ENCODE measurements at places on chromosomes 4 and X. TPM values are rescaled to one million over a fixed set of nuclear protein-coding genes. Genes with fewer than 3 reads are reported as not detected.

DNA sequence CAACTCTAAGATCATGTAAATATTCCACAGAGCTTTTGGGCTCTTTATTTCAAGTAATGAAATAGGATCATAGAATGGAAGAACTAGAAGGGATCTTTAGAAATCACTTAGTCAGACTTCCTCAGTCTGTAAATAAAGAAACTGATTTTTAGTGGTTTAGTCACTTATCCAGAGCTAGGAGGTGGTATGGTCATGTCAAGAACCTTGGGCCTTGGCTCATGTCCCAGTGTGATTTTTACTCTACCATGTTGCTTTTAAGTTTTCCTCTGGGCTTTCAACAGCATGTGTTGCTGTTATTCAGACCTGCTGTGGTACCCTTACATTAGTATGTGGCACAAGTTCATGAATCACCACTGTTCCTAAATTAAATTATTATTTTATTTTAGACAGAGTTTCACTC lies 184.9 kb downstream of the FRAS1 start:
- DNase-seq = no peak

FAM47E gene
- total RNA-seq = 16.2 TPM

GRCh38 chr4:788636-789297 lies 37.2 kb downstream of the CPLX1 start:
- DNase-seq = no peak

KCND1 gene
- 1.3 TPM for total RNA-seq

MAGEA1 gene
- total RNA-seq = not detected

GRCh38 chrX:44913656-44914531 lies 40.9 kb downstream of the KDM6A start:
- DNase-seq = no peak

- no peak for DNase-seq
Observed at GRCh38 chr4:23134331-23134730, 441.6 kb downstream of the GBA3 start.

SGCB gene
- total RNA-seq = 9.3 TPM

DNA sequence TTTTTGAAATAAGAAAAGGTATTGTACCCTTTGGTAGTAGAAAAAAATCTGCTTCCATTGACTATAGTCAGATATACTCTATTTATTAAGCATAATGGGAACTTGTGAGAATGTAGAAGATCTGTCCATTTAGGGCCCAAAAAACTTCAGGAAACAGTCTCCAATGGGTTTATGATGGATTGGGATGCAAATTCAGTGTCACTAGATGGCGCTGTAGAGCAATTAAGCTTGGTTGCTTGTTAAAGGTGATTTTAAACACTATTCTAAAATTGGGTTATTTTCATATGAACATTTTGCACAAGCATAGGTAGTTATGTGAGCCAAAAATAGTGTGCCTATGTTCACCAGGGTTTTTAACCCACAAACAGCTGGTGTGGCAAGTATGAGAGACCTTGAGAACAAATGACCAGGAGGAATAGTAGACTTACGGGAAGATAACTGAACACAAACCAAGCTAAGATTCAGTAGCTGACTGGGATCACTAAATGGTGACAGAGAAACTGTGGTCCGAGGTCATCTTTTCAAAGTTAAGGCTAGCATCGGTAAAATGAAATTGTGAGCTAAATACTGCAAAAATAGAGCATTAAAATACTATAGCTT lies 80.3 kb upstream of the LSM6 start:
- DNase-seq = no peak
